ENCODE measurements at places on chromosomes 13 and 19. TPM values are rescaled to one million over a fixed set of nuclear protein-coding genes. Genes with fewer than 3 reads are reported as not detected.

The FCAR gene
- total RNA-seq = not detected

The CNN2 gene
- total RNA-seq = 501 TPM

The KRTDAP gene
- not detected for total RNA-seq

The GPC6 gene
- total RNA-seq = 23.8 TPM

The PDE4A gene
- 8.7 TPM for total RNA-seq

The CLDN10 gene
- total RNA-seq = 3.1 TPM

The KL gene
- total RNA-seq = 11.9 TPM

The PLEKHG2 gene
- 12.9 TPM for total RNA-seq

The DLL3 gene
- 0.05 TPM for total RNA-seq

The CAMSAP3 gene
- total RNA-seq = 1.9 TPM

The ING1 gene
- total RNA-seq = 16.5 TPM

The B3GNT3 gene
- total RNA-seq = 6.8 TPM

The ZNF844 gene
- total RNA-seq = 3.1 TPM

The CAB39L gene
- 12.2 TPM for total RNA-seq

DNA sequence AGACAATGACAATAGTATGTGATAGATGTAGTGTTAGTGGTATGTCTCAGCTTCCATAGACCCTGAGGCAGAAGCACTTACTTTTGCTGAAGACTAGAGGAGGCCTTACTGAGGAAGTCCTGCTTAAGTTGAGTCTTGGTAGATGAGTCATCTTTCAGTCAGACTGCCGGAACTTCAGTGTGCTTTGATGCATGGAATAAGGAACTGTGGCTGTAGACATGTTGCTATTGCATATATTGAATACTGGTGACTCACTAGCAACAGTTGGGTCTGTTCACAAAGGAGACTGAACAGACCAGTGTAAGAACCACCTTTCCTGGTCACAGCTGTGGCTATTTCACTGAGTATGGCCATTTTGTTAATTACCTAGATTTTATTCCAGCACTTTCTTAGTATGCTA is 1000.6 kb downstream of the OLFM4 start:
- peak; percentile 100 for DNase-seq

DNA sequence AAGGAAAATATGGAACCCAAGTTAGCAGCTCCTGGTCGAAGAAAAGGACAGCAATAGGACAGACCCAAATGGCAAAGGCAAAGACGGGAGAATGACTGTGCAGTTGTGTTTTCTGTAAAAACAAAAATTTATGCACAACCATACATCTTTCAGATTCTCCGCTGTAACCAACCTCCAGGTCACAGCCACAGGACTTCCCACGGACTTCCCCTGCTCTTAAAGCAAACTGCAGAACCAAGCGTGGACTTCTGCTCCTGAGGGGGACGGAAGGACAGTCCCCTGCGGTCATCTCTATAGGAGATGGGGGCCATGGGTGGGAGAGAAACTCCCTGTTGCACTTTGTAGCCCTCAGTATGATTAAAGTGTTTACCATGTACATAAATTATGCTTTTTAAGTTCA is 2.5 kb downstream of the GRTP1 start:
- DNase-seq = no peak

DNA sequence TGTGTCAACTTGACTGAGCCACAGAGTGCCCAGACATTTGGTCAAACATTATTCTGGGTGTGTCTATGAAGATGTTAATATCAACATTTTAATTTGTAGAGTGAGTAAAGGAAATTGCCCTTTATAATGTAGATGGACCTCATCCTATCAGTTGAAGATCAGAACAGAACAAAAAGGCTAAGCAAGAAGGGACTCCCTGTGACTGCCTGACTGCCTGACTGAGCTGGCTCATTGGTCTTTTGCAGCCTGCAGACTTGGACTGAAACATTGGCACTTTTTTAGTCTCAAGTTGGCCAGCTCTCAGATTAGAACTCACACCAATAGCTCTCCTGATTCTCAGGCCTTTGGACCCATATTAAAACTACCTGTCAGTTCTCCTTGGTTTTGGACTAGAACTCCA is 600.4 kb upstream of the SLITRK6 start:
- no peak for DNase-seq

- DNase-seq = no peak
These were observed 58.4 kb downstream of the RASA3 start for GRCh38 chr13:114073881-114074612.

- no peak for DNase-seq
These were observed 9.4 kb upstream of the DOCK9 start for GRCh38 chr13:98987275-98987674.

DNA sequence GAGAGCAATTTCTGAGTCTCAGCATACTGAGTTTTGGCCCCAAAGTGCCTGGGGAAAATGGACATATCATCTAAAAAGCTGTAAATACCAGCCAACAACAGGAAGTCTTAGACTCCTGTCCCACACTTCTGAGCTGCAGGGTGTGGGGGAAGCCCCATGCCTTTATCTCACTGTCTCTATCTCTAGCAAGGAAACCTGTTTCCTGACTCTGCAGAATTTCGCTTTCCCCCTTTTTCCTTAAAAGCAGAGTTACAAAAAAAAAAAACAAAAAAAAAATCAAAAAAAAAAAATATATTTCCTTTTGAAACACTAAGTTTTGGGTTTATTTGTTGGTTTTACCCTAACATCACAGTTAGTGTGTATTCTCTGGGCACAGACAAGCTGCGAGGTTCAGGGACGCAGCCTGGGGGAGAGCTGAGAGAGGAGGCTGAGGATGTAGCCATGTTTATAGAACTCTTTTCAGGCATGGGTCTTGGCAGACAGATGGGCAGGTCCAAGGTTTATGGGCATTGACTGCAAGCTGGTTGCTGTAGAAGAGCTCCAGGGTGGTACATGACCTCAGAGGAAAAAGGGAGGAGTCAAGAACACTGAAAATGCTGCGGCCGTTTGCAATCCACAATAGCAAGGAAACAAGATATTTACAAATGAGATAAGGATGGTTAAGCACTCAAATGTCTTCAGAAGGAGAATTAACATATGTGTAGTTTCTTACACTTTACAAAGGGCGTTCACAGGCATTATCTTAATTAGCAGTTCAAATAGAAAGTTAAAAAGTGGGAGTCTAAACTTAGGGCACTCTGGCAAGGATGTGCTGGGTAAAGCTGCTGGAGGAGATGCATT is 4.9 kb downstream of the MBNL2 start:
- peak; percentile 56 for DNase-seq

DNA sequence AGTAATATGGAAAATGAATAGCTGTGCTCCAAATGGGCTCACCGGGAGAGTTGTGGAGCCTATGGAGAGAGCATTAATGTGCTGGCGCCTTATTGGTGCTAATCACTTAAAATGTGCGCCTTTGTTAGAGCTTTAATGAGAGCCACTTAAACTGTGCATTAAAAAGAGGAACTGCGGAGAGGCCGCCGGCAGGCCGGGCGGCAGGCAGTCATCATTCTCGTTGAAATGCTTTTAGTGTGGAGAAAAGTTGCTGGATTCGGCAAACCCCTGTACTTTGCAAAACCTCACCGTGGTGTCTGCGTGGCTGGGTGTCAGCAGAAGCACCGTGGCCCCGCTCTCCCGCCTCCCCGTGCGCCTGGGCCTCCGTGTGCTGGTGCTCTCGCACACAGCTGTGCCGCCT is 105.5 kb downstream of the KDM4B start:
- no peak for DNase-seq

- DNase-seq = no peak
These were observed 131.1 kb downstream of the MYO16 start for GRCh38 chr13:108760541-108760940.

- no peak for DNase-seq
These were observed 478.1 kb upstream of the NBEA start for GRCh38 chr13:34464011-34464410.

GRCh38 chr19:54024660-54025059 is 33.2 kb downstream of the CACNG6 start:
- no peak for DNase-seq

DNA sequence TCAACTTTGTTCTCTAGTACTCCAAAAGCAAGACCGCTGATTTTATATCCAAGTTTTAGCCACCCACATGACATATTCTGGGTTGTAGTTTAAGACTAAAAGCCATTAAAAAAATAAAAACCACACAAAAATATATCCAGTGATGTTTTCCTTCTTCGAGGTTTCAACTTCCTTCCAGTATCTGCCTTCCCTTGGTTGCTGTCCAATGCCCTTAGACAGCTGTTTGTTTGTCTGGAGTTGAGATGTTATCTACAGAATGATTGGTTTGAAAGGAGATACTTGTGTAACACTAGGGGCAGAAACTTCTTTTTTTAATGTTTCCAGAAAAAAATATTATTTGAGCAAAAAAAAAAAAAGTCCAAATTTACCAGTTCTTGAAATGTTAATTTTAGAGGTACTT is 591.5 kb upstream of the PCDH9 start:
- no peak for DNase-seq

DNA sequence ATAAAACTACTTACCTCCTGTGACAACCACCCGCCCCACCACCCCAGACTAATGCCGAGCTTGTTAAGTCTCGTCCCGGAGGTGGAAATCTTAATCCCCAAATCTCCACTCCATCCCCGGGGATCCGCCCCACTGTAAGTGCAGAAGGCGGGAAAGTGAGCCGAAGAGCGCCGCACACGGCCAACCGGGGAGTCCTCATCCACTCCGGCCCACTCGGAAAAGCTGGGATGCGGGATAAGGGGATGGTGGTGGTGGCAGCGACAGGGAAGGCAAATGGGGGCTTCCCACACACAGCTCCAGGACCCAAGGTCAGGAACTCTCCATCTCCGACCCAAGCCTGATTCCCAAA is 621 bp downstream of the FBL start:
- DNase-seq = no peak

GRCh38 chr13:69124996-69125395 is 982.6 kb upstream of the ATXN8OS start:
- peak; percentile 2 for DNase-seq

GRCh38 chr19:1756705-1757465 is 3.6 kb downstream of the ONECUT3 start:
- no peak for DNase-seq

DNA sequence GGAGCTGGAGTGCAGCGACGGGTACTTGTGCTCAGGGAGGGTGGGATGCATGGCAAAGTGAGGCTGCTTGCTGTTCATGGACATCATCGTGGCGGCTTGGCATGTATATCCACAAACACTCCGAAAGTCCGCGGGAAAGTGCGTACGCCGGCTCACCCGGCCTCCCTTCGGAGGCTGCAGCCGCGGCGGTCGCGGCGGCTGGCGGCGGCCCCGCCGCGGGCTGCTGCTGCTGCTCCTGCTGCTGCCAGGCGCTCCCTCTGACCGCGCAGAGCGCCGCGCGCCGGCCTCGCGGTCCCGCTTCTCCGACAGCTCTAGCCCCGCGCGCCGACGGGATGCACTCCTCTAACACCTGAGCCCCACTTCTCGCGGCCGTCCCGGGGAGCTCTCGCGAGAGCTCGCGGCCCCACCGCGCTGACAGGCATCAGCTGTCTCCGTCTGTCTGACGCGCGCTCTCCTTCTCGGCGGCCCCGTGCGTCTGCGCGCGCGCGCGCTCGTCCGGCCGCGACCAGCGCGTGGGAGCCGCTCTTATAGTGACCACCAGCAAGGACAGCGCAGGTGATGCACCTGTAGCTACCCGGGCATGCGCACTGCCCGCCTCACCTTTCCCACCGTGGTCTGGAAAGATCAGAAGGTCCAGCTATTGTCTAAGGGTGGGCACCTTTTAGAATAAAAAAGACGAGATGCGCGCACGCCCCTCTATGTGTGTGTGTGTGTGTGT is at the start of gene POU4F1:
Gene POU4F1 (minus strand): TSS at position 313 of the 718 bp plus-strand sequence. CDS start 226 bp downstream, at position 87.
- DNase-seq = no peak

DNA sequence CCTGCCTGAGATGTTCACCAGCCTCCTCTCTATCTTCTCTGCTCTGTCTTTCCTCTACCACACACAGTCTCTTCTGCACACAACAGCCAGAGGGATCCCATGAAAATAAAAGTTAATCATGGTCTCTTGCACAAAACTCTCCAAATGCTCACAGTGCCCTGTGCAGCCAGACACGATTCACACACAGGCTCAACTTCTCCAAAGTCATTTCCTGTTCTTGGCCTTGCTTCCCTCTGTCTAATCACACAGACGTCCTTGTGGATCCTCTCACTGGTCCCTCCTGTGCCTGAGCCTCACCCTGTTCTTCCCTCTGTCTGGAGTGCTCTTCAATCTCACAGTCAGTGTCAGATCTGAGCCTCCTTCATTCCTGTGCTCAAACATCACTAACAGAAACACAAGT is 7.8 kb downstream of the SIGLEC12 start:
- no peak for DNase-seq

DNA sequence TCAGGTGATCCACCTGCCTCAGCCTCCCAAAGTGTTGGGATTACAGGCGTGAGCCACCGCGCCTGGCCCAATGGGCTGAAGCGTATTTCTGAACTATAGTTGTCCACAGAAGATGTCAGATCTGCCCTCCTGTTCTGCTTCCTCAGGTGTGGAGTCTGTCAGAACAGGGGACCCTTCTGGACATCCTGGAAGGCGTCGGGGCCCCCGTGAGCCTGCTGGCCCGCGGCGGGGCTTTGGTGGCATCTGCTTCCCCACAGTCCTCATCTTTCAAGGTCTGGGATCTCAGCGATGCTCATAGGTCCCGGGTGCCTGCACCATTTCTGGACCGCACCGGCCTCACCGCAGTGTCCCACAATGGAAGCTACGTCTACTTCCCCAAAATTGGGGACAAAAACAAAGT is 29.5 kb upstream of the SIN3B start:
- no peak for DNase-seq

- no peak for DNase-seq
These were observed 18.9 kb upstream of the LRP3 start for GRCh38 chr19:33175156-33175782.

GRCh38 chr13:29474991-29475390 is 120.5 kb downstream of the SLC7A1 start:
- peak; percentile 10 for DNase-seq

GRCh38 chr19:18651733-18652132 is 14.9 kb downstream of the KLHL26 start:
- no peak for DNase-seq

DNA sequence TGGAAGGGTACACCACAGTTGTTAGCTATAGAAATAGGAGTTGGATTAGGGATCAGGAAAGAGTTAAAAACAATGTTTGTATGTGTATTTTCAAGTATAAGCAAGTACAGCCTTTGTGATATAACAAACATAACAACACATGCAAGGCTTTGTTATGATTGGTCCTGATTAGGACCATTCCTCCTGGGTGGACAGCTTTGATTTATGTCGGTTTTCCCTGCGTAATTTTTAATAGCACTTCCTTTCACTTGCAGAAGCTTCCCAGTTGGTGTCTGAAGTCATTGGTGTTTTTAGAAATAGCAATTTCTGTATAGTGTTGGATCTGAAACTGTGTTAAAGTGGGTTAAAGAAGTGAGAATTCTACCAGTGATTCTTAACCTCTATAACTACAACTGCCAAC is 10.0 kb downstream of the FNDC3A start:
- DNase-seq = no peak

DNA sequence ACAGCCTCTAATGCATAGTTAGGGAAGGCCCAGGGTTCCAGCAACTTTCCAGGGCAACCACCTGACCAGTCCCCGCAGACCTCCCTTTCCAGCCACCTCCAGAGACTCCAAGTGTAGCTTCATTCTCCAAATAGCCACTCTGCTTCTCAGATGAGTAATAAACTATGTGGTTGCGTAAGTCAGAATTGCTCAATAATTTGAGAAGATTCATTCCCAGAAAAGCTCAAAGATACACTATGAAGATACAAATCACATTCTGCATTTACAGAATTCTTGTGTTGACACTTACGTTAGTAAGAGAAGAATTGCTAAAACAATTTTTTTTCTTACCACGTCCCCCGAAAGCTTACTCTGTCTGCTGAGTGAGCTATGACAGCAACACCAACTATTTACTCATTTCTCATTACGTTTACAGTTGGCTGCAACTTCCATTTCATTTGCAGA is 8.2 kb upstream of the LATS2 start:
- peak; percentile 96 for DNase-seq

GRCh38 chr13:109156181-109156935 is 526.9 kb downstream of the MYO16 start:
- DNase-seq = peak; percentile 85

GRCh38 chr19:33404506-33405253 is 31.2 kb downstream of the CEBPG start:
- DNase-seq = no peak
